ENCODE measurements at places on chromosomes 3 and 15.

- no peak for DNase-seq
Measured at GRCh38 chr3:4546346-4547178, 53.4 kb downstream of the ITPR1 start.

GRCh38 chr3:173886-174285, 22.7 kb upstream of the CHL1 start:
- DNase-seq: no peak

DNA sequence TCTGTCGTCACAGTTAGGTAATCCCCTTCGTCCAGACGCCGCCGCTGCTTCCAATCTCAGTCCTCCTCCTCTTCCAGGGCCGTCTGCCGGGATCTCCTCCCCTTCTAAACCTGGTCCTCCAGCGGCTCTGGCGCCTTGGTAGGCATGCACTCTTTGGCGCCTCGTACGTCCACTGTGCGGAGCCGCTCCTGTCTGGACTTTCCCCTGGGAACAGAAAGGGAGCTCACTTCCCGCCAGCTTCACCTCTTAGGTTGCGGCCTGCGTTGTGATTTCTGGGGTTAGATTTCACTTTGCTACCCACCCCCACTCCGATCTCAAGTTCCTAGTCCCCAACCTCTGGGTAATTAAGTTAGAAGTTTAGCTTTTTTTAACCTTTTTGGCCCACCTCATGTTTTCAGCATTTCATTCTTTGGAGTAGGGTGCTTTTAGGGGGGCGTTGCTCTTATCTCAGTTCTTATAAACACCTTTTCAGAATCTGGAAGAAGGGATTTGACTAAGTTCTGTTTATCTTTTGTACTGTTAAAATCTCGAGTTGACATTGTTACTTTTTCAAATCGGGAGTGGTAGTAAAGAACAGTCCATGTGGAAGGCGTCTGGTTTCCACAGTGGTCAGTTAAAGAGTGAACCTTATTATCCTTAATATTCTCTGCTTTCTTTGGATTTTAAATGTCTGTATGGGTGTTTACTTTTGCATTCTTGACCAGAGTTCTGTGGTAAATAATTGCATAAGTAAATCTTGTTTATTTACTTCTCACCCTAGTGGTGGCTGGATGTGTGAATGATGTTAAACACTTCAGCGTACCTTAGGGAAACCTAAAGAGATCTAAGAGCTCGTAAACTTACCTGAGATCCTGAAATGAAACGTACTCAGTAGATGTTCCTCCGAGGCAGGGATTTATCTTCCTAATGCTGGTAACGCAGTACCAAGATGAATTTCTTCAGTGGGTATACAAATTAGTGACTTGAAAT, 611 bp downstream of the CTDSPL2 start:
- no peak for DNase-seq

DNA sequence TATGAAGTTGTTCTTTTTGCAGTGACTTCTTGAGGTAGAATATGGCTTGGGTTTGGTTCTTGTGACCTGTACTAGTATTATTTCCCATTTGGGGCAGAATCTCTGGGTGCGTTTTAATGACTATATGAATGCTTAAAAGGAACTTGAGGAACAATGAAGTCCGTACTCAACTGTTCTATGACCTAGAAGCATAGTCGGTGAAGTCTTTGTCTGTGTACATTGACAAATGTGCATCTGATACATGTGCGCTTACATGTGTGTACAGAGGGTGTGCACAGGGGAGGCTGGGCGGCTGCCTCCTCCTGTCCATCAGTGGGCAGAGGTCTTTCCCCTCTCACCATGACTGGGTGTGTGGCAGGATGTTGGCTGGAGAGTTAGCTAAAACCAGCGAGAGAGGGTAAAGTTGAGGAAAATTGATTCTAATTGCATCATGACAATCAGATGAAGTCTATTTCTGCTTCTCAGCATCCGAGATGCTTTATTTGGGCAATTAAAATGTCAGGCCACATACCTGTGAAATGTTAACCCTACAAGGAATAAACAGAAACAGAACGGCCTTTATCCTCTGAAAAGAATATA, 1.0 kb upstream of the NR2F2 start:
- DNase-seq: no peak

GRCh38 chr3:36957862-36958686, 13.2 kb upstream of the TRANK1 start:
- DNase-seq: no peak

Data from T follicular helper cell (primary cell).